Panc1 (cell line): ENCODE measurements at places on chromosomes 4 and X. TPM values are rescaled to one million over a fixed set of nuclear protein-coding genes. Genes with fewer than 3 reads are reported as not detected.

GRCh38 chr4:3206439-3207100, 42.4 kb upstream of the MSANTD1 start:
- no peaks in the 10 kb centered on the region for H3K27me3 ChIP-seq
- H3K4me1 ChIP-seq: no peaks in the 10 kb centered on the region
- H3K36me3 ChIP-seq: no peaks in the 10 kb centered on the region; the same call in 1 of the 2 replicates
- no peak overlapping the region for H3K27ac ChIP-seq
- DNase-seq: no peak
- no peak overlapping the region for H3K4me3 ChIP-seq

DNA sequence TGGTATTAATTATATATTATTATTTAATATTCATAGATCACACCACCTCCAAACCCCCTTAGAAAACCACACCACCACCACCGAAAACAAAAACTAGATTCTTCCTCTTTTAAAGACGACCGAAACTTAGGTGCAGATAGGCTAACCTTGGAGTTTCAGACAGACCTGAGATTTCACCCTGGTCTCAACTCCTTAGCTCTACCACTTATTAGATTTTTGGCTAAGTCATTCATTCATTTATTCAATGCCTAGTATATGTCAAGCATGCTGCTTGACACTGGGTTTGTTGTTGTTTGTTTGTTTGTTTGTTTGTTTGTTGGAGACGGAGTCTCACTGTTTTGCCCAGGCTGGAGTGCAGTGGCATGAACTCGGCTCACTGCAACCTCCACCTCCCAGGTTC, 9.5 kb upstream of the BMP2K start:
- H3K27me3 ChIP-seq: no peaks in the 10 kb centered on the region; the same call in none of the 2 replicates
- H3K36me3 ChIP-seq: no peaks in the 10 kb centered on the region
- H3K4me1 ChIP-seq: no peaks in the 10 kb centered on the region
- no peak overlapping the region for H3K27ac ChIP-seq
- H3K4me3 ChIP-seq: no peak overlapping the region

DNA sequence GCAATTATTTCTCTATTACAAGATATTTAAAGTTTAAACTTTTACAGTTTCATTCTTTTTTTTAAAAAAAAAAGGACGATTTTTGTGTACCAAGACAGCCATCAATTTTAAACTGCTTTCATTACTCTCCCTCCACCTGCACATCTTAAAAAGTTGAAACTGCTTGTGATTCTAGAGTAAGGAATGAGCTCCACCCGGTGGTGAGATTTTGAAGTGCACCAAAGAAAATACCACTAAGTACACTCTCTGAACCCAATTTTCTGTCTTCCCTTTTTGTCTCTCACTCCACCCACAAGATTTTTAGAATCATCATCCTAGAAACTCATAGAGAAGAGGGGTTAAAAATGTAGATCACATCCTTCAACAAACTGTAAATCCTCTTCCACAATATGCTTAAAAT, 91.3 kb upstream of the WDR44 start:
- no peaks in the 10 kb centered on the region for H3K27me3 ChIP-seq
- H3K4me1 ChIP-seq: no peaks in the 10 kb centered on the region
- peak; percentile 39 for DNase-seq
- no peak overlapping the region for H3K4me3 ChIP-seq
- no peak overlapping the region for H3K27ac ChIP-seq
- H3K36me3 ChIP-seq: no peaks in the 10 kb centered on the region

- no peak overlapping the region for H3K4me3 ChIP-seq
- no peaks in the 10 kb centered on the region for H3K4me1 ChIP-seq
- H3K27me3 ChIP-seq: no peaks in the 10 kb centered on the region
These were observed 221.9 kb downstream of the GPM6A start for GRCh38 chr4:175590205-175590604.

GRCh38 chr4:6896035-6896434, 13.6 kb upstream of the TBC1D14 start:
- DNase-seq: no peak
- no peaks in the 10 kb centered on the region for H3K4me1 ChIP-seq
- H3K4me3 ChIP-seq: no peak overlapping the region
- no peaks in the 10 kb centered on the region for H3K36me3 ChIP-seq

- H3K4me3 ChIP-seq: no peak overlapping the region
- no peaks in the 10 kb centered on the region for H3K4me1 ChIP-seq
- H3K27ac ChIP-seq: no peak overlapping the region
- no peak for DNase-seq
- H3K36me3 ChIP-seq: no peaks in the 10 kb centered on the region
These were observed 22.0 kb upstream of the VEGFC start for GRCh38 chr4:176814770-176815169.

GRCh38 chrX:57156397-57157049, 19.3 kb upstream of the SPIN2A start:
- H3K36me3 ChIP-seq: no peaks in the 10 kb centered on the region
- H3K27me3 ChIP-seq: no peaks in the 10 kb centered on the region
- peak; percentile 10 for DNase-seq
- H3K4me3 ChIP-seq: no peak overlapping the region
- H3K27ac ChIP-seq: no peak overlapping the region
- no peaks in the 10 kb centered on the region for H3K4me1 ChIP-seq

Gene HMX1
- not detected for total RNA-seq

GRCh38 chrX:149267878-149268813, 237.0 kb downstream of the IDS start:
- DNase-seq: no peak
- H3K27me3 ChIP-seq: no peaks in the 10 kb centered on the region
- H3K36me3 ChIP-seq: no peaks in the 10 kb centered on the region
- no peak overlapping the region for H3K4me3 ChIP-seq

DNA sequence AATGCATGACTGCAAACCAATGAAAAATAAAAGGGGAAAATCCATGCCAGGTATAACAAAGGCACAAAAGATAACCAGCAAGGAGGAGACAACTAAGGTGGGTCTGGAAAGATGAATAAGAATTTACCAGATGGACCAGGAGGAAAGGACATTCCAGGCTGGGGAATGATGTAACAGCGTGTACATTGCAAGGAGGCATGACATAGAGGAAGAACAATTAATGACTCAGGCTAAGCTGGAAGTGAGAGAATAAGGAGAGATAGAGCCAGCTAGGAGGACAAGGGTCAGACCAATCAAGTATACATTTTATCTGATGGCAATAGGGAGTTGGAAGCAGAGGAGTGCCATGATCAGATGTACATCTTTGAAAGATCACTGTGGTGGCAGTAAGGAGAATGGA, 57.0 kb downstream of the MTMR8 start:
- no peak overlapping the region for H3K4me3 ChIP-seq
- H3K27me3 ChIP-seq: no peaks in the 10 kb centered on the region
- H3K36me3 ChIP-seq: no peaks in the 10 kb centered on the region
- no peak for DNase-seq

Gene FRG2
- not detected for total RNA-seq

- H3K4me1 ChIP-seq: no peaks in the 10 kb centered on the region
- H3K27me3 ChIP-seq: no peaks in the 10 kb centered on the region
- DNase-seq: no peak
- no peak overlapping the region for H3K27ac ChIP-seq
- H3K4me3 ChIP-seq: no peak overlapping the region
These were observed 10.7 kb downstream of the AP1S2 start for GRCh38 chrX:15843960-15844359.

Gene TBC1D19
- 2.2 TPM for total RNA-seq

- no peaks in the 10 kb centered on the region for H3K36me3 ChIP-seq
- no peak overlapping the region for H3K4me3 ChIP-seq
- DNase-seq: no peak
- H3K4me1 ChIP-seq: no peaks in the 10 kb centered on the region
- H3K27me3 ChIP-seq: no peaks in the 10 kb centered on the region
These were observed 34.6 kb upstream of the CPLX1 start for GRCh38 chr4:860561-860960.

Gene MAGEB1
- not detected for total RNA-seq

DNA sequence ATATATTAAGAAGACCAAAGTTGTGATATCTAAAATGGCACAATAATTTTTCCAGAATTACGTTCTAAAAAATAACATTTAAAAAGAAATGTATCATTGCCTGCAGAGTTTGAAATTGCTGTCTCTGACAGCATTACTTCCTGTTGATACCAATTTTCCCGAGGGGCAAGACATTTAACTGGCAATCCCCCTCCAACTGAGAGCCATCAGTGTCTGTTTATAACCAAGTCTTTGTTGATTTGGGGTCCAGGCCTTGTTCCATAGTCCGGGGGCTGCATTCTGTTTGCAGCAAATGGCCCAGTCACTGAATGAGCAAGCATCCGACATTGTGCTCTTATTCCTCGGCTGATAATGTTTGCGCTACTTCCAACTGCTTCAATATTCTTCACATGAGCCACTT, 231.5 kb downstream of the NAF1 start:
- H3K27ac ChIP-seq: no peak overlapping the region
- no peaks in the 10 kb centered on the region for H3K4me1 ChIP-seq
- H3K4me3 ChIP-seq: no peak overlapping the region
- no peak for DNase-seq
- no peaks in the 10 kb centered on the region for H3K27me3 ChIP-seq

GRCh38 chr4:140995058-140995457, 138.2 kb downstream of the RNF150 start:
- H3K4me3 ChIP-seq: no peak overlapping the region
- no peaks in the 10 kb centered on the region for H3K27me3 ChIP-seq
- no peaks in the 10 kb centered on the region for H3K36me3 ChIP-seq

DNA sequence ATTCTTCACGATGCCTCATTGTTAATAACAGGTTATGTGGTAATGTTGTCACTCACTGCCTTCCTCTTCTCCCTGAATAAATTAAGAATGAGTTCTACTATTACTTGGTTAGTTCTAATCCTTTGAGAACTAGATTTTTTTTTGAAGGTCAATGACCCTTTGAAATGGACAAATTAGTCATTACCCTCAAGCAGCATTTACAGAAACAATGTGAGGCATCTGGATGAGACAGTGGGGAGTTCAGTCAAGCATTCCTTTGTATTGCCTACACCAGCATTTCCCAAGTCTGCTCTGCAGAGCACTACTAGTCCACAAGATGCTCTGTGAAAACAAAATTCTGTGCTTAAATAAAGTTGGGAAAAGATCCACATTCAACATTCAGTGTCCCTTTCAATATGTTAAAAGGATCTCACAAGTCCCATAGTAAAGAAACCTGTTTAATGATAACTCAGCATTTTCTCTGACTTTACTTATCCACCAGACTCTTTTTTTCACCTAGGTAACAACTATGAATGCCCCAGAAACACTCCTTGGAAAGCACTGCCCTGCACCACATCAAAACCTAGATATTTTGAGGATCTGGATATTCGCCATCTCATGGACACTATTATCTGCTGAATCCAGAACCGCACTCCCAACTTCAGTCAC, 60.6 kb downstream of the CHRDL1 start:
- H3K4me3 ChIP-seq: no peak overlapping the region
- H3K4me1 ChIP-seq: no peaks in the 10 kb centered on the region
- H3K27me3 ChIP-seq: no peaks in the 10 kb centered on the region
- no peak for DNase-seq

GRCh38 chrX:95953564-95953963, 731.1 kb upstream of the DIAPH2 start:
- no peak for DNase-seq
- no peak overlapping the region for H3K4me3 ChIP-seq
- H3K27me3 ChIP-seq: no peaks in the 10 kb centered on the region
- no peak overlapping the region for H3K27ac ChIP-seq

DNA sequence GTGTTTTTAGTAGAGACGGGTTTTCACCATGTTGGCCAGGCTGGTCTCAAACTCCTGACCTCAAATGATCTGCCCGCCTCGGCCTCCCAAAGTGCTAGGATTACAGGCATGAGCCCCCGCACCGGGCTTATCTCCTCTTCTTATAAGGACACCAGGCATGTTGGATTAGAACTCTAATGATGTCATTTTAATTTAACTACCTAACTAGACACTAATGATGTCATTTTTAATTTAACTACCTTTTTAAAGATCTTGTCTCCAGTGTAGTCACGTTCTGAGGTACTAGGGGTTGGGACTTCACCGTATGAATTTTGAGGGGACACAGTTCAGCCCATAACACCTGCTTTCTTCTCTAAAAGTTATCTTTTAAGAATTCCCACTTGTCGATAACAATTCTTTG, 37.7 kb upstream of the MAGED1 start:
- H3K4me3 ChIP-seq: no peak overlapping the region
- H3K4me1 ChIP-seq: no peaks in the 10 kb centered on the region
- no peak for DNase-seq
- no peaks in the 10 kb centered on the region for H3K36me3 ChIP-seq
- no peaks in the 10 kb centered on the region for H3K27me3 ChIP-seq
- H3K27ac ChIP-seq: no peak overlapping the region

GRCh38 chr4:95591278-95591677, 42.5 kb upstream of the UNC5C start:
- H3K27me3 ChIP-seq: no peaks in the 10 kb centered on the region
- no peaks in the 10 kb centered on the region for H3K4me1 ChIP-seq
- no peak overlapping the region for H3K27ac ChIP-seq
- H3K36me3 ChIP-seq: no peaks in the 10 kb centered on the region
- no peak overlapping the region for H3K4me3 ChIP-seq
- no peak for DNase-seq

Gene MPP1
- total RNA-seq: 89.3 TPM

Gene MTNR1A
- 0.23 TPM for total RNA-seq

DNA sequence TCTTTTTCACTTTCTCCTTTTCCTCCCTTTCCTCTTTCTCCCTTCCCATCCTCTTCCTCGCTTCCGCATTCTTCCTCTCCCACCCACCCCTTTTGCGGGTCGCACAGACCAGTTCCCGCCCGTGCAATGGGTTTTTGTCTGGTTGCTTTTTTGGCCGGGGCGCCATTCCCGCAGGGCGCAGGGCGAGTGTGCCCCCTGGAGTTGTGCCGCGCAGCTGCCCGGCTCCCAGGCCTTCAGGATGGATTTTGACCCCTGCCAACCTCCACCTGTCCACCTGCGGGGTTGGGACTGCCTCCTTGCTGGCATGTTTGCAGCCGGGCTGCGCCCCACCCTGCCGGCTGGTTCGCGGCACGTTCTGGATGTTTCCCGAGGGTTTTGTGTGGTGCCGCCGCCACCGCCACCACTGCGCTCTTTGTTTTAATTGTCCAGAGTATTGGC, 578 bp upstream of the SEL1L3 start:
- no peak overlapping the region for H3K27ac ChIP-seq
- no peaks in the 10 kb centered on the region for H3K36me3 ChIP-seq
- H3K27me3 ChIP-seq: no peaks in the 10 kb centered on the region; the same call in none of the 2 replicates
- no peak overlapping the region for H3K4me3 ChIP-seq
- no peaks in the 10 kb centered on the region for H3K4me1 ChIP-seq

- H3K36me3 ChIP-seq: no peaks in the 10 kb centered on the region
- H3K27ac ChIP-seq: no peak overlapping the region
- H3K27me3 ChIP-seq: no peaks in the 10 kb centered on the region
- H3K4me1 ChIP-seq: no peaks in the 10 kb centered on the region
These were observed 475.5 kb upstream of the ADGRL3 start for GRCh38 chr4:60724623-60725022.

- no peaks in the 10 kb centered on the region for H3K27me3 ChIP-seq
- no peaks in the 10 kb centered on the region for H3K36me3 ChIP-seq
- DNase-seq: no peak
These were observed 33.4 kb downstream of the SLC2A9 start for GRCh38 chr4:9987749-9988362.

DNA sequence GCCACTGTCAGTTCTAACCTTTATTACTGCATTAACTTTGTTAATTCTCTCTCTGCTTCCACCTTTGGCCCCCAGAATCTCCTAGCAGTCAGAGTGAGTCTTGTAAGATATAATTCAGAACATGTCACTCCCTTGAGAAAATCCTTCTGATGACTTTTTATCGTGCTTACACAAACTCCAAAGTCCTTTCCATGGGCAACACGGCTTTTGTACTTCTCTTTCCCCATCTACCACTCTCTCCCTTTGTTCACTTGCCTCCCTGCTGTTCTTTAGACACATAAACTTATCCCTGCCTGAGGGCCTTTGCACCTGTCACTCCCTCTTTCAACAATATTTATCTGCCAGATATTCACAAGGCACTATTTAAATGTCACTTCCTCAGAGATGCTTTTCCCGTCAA, 64.8 kb downstream of the MAOB start:
- no peaks in the 10 kb centered on the region for H3K27me3 ChIP-seq
- no peak overlapping the region for H3K4me3 ChIP-seq
- DNase-seq: no peak
- no peaks in the 10 kb centered on the region for H3K36me3 ChIP-seq

Gene POLR2B
- total RNA-seq: 84.1 TPM
